ENCODE measurements at places on chromosomes 5 and 9.

DNA sequence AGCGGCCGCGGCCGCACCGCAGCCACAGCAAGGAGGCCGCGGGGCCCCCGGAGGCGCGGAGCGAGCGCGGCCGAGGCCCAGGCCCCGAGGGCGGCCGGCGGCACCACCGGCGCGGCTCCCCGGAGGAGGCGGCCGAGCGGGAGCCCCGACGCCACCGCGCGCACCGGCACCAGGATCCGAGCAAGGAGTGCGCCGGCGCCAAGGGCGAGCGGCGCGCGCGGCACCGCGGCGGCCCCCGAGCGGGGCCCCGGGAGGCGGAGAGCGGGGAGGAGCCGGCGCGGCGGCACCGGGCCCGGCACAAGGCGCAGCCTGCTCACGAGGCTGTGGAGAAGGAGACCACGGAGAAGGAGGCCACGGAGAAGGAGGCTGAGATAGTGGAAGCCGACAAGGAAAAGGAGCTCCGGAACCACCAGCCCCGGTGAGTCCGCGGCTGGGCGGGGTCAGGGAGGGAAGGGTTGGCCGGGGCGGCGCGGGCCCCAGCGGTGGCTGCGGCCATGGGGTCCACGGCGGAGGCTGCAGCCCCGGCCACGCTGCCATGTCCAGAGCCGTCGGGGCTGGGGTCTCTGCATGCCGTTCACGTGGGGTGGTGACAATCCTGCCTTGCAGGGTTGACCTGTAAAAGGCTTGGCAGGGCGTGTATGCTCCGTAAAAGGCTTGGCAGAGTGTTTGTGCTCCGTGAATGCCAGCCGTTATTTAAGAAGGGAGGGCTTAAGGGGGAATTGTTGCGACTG lies 146.0 kb downstream of the CACNA1B start:
- DNase-seq, result no peak

GRCh38 chr5:178476972-178477754 lies 113.0 kb downstream of the COL23A1 start:
- peak; percentile 94 for DNase-seq

GRCh38 chr9:34559624-34560455 lies 29.7 kb downstream of the CNTFR start:
- no peak for DNase-seq

- no peak for DNase-seq
Observed at GRCh38 chr9:27336126-27336525, 39.2 kb upstream of the EQTN start.

DNA sequence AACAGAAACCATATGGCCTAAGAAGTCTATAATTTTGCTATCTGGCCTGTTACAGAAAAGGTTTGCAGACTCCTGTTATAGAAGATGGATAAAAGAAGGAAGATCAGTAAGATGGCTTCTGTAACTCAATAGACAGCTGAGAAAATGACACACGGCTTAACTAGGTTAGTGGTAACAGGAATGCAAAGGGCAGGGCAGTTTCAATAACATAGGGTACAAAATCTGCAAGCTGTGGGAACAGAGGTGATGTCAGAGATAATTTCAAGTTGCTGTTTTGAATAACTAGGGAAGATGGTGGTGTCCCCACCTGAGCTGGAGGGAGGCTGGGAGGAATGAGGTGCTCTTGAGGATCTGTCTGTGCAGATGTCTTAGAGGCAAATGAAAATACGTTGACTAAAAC lies 106.5 kb downstream of the GLIS3 start:
- DNase-seq, result no peak

DNA sequence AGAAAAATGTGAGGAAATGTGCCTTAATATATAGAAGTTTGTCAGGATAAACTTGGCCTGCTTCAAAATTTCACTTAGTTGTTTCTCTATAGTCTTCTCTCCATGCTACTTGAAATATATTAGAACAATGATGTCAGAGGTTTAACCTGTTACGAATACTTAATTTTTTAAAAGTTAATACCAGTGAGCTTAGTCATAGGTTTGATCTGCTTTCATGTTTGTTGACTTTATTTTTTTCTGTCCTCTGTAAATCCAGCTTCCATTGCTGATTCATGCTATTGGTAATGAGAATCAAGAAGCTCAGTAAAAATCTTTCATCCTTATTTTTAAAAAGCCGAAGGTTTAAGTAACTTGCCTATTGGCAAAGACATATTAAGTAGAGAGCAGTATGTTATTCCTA lies 27.9 kb downstream of the BDP1 start:
- no peak for DNase-seq

DNA sequence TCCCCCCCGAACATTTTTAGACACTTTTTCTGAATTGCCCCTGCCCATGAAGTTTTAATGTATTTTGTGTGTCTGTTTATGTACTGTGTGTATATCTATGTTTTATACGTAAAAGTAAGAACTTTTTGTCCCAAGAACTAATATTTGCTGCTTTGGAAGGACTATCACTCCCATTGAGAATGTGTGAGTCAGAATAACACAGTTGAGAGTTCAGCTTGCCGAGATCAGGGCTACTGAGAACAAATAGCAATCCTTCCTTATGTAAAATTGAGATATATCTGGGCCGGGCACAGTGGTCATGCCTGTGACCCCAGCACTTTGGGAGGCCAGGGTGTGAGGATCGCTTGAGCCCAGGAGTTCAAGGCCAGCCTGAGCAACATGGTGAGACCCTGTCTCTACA lies 11.3 kb downstream of the GTF3C4 start:
- DNase-seq, result no peak

GRCh38 chr5:171709930-171710329 lies 75.7 kb upstream of the SMIM23 start:
- DNase-seq, result no peak

DNA sequence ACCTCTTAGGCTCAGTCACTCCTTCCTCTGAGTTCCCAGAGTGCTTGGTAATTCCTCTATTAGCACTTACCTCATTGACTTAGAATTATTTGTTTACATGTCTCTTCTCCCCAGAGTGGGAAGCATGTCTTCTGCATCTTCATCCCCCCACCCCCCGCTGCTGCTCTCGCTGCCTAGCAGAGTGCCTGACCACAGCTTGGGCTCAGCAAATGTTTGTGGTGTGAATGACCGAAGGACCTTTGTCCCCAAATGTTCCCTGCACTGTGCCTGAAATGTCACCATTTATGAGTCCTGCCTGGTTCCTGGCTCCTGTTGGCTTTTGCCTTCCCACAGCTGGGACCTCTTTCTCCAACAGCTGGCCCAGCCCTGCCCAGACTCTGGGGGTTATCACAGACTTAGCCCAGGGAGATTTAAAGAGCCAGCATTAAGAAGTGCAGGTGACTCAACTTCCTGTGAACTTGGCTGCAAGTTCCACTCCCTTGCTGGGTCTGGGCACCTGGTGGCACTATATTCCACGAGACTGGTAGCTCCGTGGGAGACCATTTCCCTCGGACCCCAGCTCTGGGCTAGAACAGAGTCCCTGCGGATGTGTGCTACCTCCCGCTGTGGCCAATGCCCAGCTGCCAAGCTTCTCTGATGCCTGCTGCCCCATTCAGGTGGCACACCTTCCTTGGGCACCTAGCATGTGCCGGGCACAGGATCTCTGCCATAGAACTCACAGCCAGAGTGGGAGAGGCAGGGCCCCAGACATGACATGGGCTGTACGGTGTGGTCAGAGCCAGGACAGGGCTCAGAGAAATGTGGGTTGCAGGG lies 1.8 kb upstream of the HMCN2 start:
- no peak for DNase-seq

DNA sequence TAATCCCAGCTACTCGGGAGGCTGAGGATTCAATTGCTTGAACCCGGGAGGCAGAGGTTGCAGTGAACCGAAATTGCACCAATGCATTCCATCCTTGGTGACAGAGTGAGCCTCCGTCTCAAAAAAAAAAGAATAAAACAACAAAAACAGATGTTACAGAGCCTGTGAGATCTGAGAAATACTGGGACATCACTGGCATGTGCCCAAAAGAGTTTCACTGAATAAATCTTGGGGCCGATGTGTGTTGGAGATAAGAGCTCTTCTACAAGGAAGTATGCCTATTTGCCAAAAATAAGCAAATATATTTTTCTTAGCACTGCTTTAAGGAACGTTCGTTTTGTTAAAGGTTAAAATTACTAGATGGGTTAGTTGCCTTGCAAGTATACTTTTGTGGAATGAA lies 55.1 kb downstream of the KIAA1958 start:
- no peak for DNase-seq

DNA sequence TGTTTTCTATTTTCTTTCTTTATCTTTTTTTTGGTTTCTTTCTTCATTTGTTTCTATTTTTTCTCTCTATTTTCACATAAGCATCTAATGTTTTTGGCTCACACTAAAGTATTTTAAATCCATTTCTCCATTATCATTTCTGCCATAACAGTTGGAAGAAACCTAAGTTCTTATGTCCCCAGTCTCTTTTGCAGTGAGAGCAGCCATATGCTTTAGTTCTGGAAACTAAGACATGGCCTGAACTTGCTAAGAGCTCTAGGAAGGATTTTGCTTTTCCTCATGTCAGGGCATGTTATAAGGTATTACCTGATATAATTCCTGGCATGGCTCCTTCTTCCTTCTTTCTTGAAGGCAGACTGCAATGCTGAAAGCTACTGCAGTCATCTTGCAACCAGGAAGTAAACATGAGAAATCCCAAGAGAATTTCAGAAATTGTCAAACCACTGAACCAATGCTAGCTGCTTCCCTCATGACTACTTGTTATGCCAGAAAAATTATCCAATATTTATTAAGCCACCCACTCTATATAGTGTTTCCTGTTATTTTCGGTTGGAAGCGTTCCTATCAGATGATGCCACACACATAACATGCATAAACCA lies 171.1 kb downstream of the TAF11L14 start:
- DNase-seq, result no peak

DNA sequence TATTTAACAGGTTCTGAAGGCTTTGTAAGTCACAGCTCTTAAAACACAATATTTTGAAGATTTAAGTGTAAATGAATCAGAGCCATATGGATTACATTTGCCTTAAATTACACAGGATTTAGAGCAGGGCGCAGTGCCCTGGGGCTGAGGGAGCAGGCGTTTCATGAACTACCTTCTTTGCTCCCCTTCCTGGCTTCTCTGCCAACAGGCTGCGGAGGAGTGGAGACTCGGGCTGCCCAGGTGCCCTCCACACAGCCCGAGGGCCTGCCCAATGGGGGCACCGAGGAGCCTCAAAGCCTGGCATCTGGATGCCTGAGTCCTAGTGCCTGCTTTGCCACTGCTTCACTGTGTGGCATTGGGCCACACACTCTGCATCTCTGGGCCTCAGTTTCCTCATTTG lies 90.6 kb upstream of the HAND1 start:
- DNase-seq, result no peak

GRCh38 chr5:102795526-102795925 lies 40.4 kb downstream of the PAM start:
- no peak for DNase-seq

DNA sequence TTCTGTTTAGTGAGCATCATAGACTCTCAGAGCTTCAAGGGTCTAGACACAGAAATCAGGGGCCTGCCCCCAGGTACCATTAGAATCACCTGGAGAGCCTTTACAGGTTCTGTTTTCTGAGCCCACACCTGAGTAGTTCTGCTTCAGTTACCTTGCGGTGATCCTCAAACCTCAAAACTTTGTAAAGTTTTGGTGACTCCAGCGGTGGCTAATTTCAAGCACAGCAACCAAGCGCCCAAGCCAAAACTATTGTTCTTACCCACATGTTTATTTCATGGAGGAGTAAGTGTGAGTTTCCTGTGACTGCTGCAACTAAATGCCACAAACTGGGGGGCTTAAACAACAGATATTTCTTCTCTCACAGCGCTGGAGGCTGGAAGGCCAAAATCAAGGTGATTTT lies 108.9 kb downstream of the FOXD1 start:
- no peak for DNase-seq

DNA sequence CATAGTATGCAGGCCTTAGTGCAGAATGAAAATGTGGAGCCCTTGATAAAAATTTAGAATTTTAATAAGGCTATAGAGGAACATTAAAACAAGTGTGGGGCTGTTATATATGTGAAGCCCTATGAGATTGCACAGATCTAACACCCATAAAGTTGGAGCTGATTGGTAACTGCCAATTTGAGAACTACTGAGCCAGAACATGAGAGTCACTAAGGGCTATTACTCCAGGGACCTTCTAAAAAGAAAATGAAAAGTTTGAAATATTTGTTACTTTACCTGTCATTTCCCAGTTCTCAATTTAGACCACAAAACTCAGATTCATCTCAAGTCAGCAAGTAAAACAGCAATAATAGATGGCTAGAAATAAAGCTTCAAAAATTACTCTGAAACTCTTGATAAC lies 898.6 kb downstream of the TLE1 start:
- DNase-seq, result no peak

- DNase-seq, result no peak
Observed at GRCh38 chr5:66628561-66628960, 32.4 kb downstream of the MAST4 start.

GRCh38 chr9:14497476-14497875 lies 183.5 kb upstream of the NFIB start:
- no peak for DNase-seq

DNA sequence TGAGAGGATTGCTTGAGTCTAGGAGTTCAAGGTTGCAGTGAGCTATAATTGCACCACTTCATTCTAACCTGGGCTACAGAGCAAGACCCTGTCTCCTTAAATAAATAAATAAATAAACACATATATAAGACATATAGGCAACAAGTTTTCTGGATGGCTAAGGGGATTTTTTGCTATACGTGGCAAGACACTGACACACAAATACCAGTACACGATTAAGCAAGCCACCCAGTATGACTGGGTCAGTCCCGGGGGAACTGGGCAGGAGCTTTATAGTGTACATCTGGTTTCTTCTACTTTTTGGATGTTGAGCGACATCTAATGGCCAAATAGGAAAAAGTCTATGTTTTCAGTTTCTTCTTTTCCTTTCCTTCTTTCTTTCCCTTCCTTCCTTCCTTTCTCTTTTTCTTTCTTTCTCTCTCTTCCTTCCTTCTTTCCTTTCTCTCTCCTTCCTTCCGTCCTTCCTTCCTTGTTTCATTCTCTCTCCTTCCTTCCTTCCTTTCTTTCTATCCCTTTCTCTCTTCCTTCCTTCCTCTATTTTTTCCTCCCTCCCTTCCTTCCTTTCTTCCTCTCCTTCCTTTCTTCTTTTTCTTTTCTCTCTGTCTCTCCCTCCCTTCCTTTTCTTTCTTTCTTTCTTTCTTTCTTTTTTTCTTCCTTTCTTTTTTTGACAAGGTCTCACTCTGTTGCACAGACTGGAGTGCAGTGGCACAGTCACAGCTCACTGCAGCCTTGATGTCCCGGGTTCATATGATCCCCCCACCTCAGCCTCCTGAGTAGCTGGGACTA lies 47.0 kb upstream of the PLIN2 start:
- DNase-seq, result peak; percentile 75

DNA sequence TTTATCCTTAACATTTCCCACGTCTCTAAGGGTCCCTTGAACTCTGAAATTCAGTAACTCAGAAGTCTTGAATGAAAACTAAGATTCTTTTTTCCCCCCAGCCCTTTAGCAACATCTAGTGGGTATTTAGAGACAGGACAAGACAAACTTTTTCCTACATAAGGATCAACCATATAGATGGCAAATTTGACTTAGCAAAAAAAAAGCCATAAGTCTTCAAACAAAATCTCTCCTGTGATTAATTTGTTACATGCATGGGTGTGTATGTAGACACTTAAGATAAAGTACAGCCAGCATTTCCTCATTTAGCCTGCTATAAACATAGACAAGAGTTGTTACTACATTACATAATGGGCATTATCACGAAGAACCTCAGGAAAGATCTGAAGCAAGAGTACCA lies 29.1 kb upstream of the ANKRD31 start:
- peak; percentile 48 for DNase-seq

All from AML-193 (cell line).